ENCODE measurements at places on chromosomes 1 and 21.

DNA sequence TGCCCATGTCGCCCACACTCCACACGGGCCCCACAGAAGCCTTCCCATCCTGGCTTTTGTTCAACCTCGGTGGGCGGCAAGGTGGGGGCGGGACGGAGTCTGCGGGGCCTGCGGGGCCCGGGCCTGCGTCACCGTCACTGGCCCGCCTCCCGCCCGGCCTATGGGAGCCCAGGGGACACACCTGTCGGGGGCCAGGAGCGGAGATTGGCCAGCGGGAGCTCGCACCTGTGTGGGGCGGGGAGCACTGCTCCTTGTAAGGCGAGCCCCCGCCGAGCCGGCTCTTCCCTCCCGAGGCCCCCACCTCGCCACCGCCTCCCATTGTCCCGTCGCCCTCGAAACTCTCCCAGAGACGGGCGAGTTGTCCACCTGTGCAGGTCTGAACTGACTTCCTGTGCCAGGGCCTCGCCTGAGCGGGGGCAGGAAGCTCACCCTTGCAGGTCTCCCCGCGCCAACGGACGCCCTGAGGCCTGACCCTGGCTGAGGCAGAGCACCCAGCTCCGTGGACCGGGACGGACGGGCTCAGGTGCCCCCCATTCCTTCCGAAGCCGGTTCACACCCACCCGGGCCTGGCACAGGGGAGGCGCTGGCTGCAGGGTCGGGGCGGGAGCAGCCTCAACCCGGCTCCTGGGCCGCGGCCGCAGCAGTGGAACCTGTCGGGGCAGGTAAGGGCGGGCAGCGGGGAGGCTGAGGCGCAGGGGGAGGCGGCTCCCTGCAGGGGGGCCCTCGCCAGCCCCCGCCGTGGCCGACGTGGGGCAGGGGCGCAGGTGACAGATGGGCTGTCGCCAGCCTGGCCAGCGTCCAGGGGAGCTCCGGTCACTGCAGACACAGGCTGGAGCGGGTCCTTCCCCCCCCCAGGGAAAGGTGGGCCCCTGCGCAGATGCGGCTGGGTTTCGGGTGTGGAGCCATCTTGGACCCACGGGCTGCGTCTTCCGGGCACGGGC is 10.8 kb upstream of the TTLL10 start:
- no peak for DNase-seq

DNA sequence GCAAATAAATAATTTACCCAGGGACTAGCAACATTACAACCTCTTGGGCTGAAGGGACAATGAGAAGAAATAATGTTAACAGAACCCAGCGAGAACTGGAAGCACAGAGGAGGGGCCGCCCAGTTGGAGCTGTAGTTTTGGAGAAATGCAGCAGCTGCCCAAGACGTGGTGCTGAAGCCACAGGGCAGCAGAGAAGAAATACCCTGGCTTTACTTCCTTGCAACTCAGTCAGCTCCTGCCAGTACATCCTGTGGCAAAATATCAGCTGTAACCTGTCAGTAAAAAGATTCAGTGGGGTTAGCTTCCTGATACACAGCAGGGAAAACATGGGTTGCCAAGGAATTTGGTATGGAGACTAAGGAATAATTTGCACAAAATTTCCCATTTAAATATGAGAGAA is 283.6 kb upstream of the USP25 start:
- no peak for DNase-seq

- no peak for DNase-seq
Measured at GRCh38 chr1:234726359-234726943, 116.5 kb upstream of the IRF2BP2 start.

DNA sequence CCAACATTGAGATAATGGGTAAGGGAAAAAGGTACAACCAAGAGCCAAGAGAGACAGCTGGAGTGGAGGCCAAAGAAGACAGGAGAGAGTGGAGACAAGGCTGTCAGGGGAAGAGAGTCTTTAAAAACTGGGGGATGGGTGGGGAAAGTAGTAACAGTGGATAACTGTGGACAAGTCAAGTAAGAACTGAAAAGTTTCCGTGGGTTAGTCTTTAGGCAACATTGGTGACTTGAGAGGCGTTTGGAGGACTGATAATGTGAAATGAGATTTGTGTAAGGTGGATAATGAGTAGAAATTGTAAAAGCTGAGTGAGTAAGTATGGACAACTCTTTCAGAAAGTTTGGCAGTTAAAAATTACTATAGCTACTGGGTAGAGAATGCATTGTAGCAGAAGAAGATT is 10.4 kb downstream of the PPP2R5A start:
- no peak for DNase-seq

DNA sequence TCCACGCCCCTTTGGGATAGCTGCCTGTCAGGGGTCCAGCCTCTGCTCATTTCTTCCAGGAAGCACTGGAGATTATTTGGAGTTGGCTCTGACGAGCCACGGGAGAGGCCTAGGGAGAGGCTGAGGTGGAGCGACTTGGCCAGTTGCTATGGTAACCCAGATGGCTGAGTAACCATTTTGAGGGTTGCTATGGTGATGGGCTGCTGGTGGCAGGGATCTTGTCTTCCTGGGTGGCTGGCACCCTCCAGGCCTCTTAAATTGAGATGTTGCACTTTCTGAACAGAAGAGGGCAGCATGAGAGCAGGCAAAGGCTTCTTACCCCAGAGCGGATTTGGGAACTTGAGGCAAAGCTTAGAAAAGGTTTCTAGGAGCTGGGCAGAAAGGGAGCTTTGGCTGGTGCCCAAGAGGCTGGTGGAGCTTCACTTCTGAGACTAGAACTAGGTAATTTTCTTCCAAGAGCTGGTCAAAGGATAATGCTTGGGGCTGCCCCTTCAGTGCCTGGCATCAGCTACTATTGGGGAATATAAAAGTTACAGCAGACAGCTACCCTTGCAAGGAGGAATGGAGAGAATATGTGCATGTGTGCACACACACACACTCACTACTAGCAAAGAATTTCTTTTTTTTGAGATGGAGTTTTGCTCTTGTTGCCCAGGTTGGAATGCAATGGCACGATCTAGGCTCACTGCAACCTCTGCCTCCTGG is 72.5 kb downstream of the NDUFS5 start:
- DNase-seq, result no peak

- peak; percentile 83 for DNase-seq
Measured at GRCh38 chr1:248404024-248404423, 1.2 kb downstream of the OR2T1 start.

GRCh38 chr1:23692308-23692871 is 784 bp downstream of the RPL11 start:
- DNase-seq, result no peak

- DNase-seq, result no peak
Measured at GRCh38 chr21:39048574-39048973, 134.7 kb downstream of the PSMG1 start.

DNA sequence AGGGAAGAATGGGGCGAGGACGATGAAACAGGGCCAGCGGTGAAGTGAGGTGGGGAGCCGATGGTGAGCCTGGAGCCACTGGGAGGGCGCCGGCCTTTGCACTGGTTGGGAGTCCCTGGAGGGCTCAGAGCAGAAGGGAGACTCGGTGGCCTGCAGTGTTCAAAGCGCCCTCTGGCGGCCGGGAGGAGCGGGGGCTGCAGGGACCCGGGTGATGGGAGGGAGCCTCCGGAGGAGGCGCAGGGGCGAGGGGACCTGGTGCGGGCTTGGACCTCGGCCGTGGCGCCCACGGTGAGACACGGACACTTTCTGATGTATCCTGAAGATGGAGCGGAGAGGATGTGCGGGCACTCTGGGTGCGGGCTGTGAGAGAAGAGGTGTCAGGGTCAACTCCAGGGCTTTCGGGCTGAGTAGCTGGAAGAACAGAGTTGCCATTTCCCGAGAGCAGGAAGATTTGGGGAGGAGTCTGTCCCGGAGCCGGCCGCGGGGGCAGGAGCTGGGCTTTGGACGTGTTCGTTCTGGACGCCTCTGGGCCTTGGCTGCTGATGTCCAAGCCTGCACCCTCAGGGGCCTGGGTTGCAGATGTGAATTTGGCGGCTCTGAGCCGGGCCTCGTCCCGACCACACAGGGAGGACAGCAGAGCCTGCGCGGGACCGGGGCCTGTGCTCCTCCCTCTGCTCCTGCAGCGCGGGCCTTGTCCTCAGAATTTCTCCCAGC is 29.7 kb downstream of the HEYL start:
- DNase-seq, result no peak
